Suppressor macrophage treated with lipopolysaccharide for 1 hour (primary cell): ENCODE measurements at places on chromosomes 6 and 20.
A peak's percentile ranks its signal among the peaks of the same experiment; 100 is the strongest.

DNA sequence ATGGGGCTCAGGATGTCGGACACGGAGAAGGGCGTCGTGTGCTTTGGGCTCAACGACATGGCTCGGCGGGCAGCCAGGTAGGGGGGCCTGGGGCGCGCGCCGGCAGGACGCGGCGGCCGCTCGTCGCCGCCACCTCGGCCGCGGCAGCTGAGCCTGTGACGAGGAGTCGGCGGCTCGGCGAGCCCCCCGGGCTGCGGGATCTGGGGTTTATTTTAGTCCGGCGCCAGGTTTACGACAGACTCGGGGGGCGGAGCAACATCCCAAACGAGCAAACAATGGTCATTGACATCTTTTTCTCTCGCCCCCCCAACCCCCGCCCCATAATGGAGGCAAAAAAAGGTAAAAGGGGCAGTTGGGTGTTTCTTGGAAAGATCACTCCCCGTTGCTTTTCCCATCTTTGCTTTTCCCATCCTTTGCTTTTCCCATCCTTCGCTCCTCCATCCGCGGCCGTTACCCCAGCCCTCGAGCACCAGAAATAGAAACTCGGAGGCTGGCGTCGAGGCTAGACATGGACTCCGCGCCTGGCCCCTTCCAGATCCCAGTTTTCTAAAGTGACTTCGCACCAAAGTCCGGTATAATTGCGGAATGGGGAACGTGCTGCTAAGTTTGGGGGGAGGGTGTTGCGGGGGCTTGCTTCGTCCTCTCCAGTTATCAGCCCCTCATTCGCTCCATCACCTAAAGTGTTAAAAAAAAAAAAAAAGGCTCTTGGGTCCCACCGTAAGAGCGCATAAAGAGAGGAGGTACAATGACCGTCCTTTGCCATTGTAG is at the start of gene NKX2-4:
NKX2-4 (minus strand) TSS at position 186 of the 768 bp plus-strand sequence; CDS start at position 59, 127 bp downstream.
- no peak for DNase-seq

GRCh38 chr6:43256670-43257366 is 13.5 kb downstream of the TTBK1 start:
- DNase-seq: no peak

- DNase-seq: peak; percentile 89
Measured at GRCh38 chr6:159119791-159120190, 49.4 kb upstream of the FNDC1 start.

DNA sequence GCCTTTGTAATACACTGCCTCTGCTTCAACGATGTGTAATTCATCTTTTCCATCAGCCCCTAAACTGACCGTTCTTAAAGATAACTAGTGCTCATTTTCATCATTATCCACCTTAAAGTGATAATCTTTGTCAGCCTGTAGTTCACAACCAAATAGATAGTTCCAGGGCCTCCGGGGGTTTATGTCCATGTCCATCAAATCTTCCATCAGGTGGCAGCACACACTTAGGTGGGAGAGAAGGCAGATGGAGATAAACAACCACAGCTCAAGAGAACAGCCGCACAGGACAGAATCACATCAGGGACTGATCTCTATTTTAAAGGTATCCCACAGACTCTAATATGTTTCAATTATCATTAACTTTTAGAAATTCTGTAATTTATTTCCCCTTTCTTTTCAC is 90.9 kb downstream of the LMBRD1 start:
- DNase-seq: no peak

DNA sequence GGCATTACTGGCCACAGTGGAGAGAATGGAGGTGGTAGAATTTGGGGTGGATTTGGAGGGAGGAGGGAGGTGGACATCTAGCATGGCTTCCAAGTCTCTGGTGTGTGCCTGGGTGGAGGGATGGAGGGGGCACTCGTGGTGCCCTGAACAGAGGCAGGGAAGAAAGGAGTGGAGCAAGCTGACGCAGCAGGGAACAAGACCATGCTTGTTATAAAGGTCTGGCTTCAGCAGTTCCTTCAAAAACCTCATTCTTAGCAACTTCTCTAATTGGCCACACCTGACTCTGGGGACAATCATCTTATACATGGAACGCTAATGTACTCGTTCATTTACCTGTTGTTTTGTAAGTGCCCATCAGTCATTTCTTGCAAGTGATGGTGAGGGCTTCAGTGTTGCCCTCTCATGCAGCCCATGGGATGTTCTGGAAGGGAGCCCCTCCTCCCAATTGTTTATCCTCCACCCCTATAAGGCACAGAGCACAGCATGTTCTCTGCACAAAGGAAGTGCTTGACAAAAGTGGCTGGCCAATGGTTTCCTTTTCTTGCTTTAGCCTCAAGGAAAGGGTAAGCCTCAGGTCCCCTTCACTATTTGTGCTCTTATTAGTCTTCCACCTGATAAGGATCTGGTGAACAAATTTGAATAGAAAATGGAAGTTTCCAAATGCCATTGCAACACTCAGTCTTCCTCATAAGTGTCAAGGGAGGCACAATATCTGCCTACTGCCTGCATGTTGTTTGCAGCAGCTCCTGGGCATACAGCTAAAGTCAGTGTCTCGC is 39.3 kb downstream of the GFOD1 start:
- DNase-seq: peak; percentile 61

- peak; percentile 28 for DNase-seq
Measured at GRCh38 chr6:142943711-142944123, 1.3 kb downstream of the HIVEP2 start.

DNA sequence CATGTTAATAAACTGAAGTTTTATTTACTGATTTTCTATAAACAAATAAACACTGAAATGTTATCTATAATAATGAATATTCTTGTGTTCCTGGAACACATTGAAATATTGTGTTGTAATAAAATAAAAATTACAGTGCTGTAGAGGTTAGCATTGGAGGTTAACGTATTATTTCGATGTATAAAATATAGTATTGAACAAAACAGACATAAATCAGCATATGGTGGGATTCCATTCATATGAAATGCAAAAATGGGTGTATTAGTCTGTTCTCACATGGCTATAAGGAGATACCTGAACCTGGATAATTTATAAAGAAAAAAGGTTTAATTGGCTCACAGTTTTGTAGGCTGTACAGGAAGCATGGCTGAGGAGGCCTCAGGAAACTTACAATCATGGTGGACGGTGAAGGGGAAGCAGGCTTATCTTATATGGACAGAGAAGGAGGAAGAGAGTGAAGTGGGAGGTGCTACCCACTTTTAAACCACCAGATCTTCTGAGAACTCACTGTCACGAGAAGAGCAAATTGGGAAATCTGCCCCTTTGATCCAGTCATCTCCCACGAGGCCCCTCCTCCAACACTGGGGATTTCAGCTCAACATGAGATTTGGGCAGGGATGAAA is 24.6 kb upstream of the BMP6 start:
- DNase-seq: peak; percentile 85

- DNase-seq: no peak
Measured at GRCh38 chr20:60446267-60447111, 488.3 kb downstream of the CDH26 start.

DNA sequence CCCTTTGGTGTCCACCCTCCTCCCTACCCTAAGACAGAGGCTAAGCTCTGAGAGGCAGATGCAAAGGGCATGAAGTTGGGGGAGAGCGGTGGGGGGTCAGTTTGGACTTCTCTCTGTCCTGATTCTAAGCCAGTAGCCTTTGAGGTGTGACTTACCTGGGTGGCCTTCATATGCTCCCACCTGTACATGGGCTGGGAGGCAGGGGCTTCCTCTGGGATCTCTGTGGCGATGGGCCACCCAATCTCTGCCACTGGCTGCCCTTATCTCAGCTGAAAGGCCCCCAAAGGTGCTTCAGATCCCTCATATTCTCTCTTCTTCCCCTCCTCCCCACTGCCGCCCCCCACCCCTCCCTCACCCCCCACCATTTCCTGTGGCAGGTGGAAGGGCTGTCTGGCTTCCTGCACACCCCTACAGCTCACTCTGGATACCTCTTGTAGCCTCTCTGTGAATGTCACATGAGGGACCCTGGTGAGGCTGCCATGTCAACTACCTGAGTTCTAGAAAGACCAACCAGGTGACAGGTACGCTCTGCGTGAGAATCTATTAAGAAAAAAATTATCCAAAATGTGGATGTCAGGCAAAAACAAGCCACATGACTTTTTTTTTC is 34.0 kb downstream of the PNLDC1 start:
- no peak for DNase-seq

DNA sequence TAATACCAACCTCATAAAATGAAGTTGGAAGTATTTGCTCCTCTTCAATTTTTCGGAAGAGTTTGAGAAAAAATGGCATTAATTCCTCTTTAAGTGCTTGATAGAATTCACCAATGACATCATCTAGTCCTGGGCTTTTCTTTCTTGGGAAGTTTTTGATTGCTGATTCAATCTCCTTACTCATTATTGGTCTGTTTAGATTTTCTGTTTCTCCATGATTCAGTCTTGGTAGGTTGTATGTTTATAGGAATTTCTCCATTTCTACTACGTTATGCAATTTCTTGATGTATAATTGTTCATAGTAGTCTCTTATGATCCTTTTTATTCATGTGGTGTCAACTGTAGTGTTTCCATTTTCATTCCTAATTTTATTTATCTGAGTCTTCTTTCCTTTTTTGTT is 176.9 kb upstream of the PRND start:
- peak; percentile 28 for DNase-seq
